ENCODE measurements at places on chromosomes 1 and 21. TPM values are rescaled to one million over a fixed set of nuclear protein-coding genes. Genes with fewer than 3 reads are reported as not detected.

Gene IL6R
- polyA plus RNA-seq: 8.1 TPM

Gene STYXL2
- 0.66 TPM for polyA plus RNA-seq

DNA sequence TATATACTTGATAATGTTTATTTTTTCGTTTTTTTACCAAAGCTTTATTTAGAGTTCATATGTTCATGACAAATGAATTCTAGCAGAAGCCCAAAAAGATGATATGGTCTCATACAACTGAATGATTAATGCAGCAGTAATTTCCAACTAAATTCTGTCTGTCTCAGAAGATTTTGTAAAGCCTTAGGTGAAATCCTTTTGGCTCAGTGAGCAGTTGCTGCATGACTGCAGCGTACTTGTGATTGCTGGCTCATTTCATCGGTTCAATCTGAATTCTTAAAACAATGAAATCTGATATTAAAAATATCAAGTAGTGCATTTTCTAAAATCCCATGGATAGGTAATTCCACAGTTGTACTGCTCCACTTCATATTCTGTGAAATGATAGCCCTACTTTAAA lies 73.2 kb downstream of the AK5 start:
- no peak for DNase-seq

GRCh38 chr1:113282008-113282892 lies 108.1 kb upstream of the MAGI3 start:
- DNase-seq: no peak

DNA sequence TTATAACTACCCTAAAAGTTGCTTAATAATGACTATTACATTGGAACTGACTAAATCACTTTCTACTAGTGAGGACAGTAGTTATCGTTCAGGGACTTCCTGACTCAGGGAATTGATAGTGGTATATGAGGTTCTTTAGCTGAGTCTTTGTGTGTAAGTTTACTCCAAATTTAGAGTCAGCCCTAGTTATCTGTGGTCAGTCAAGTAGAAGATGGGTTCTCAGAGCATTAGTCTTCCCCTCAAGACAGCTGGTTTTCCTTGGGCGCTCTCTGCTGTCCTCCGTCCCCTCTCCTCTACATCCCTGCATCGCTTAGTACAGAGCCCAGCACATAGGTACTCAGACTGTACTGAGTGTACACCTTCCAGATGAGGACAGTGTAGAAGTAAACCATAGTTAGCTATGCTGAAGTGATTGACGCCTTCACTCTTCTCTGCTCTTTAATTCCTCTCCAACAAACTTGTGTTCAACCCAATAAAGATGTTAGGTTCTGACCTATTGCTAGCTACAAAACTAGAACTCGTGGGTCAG lies 116.5 kb downstream of the C1orf21 start:
- DNase-seq: no peak

DNA sequence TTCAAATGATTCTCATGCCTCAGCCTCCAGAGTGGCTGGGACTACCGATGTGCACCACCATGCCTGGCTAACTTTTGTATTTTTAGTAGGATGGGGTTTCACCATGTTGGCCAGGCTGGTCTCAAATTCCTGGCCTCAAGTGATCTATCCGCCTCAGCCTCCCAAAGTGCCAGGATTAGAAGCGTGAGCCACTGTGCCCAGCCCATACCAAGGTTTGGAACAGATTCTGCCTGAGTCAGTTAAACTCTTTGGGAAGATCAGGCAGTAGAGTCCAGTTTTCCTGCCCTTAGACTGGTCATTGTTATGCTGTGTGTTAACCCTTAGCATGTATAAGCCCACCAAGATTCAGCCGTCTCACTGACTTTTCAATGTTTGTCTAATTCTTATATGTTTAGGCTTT lies 48.3 kb upstream of the LYPLAL1 start:
- no peak for DNase-seq
